HCT116 (cell line): ENCODE measurements at places on chromosomes 3 and 15.
A peak's percentile ranks its signal among the peaks of the same experiment; 100 is the strongest.

DNA sequence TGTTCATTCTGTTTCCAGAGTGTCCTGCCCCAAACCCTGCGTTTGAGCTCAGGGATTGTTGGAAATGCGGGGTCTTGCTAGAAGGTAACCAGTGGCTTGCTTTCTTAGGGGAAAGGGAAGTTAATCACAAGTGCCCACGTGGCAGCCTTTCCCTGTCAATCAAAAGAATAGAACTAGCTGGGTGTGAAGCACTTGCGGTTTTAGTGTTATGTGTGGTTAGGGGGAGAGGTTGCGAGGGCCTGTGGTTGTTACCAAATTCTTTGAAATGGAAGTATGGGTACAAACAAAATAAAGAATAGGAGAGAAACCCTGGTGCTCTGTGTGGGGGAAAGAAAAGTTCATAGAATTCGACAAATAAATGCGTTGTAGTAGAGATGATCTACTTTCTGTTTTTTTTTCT lies 67.6 kb downstream of the FNDC3B start:
- H3K36me3 ChIP-seq, result no peaks in the 10 kb centered on the region
- H3K4me1 ChIP-seq, result no peaks in the 10 kb centered on the region
- H3K4me3 ChIP-seq, result no peak overlapping the region
- no peaks in the 10 kb centered on the region for H3K27me3 ChIP-seq

- H3K27ac ChIP-seq, result no peak overlapping the region
- no peaks in the 10 kb centered on the region for H3K4me1 ChIP-seq
- H3K27me3 ChIP-seq, result peaks cover 40% of the 10 kb centered on the region
These were observed 77.6 kb downstream of the COL6A5 start for GRCh38 chr3:130423064-130423463.

DNA sequence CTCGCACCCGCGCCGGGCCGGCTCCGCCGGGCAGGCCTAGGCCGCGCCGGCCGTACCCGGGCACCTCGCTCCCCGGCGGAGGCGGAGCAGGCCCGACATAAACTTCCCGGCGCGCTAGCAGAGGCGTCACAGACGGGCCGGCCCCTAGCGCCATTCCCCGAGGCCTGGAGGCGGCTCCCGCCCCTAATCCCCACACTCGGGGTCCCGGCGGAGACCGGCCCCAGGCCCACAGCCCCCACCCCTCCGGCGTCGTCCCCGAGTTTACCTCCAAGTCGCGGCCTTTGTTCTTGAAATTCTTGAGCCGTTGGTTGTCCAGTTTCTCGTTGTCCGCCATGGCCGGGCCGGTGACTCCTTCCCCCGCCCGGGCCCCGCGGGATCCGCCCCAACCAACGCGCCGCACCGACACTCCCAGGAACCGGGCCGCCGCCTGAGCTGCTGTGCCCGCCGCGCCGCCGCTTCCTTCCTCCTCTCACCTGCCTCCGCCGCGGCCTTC lies 376 bp downstream of the KPNA4 start:
- no peaks in the 10 kb centered on the region for H3K27me3 ChIP-seq
- peak; percentile 22 for DNase-seq
- H3K36me3 ChIP-seq, result no peaks in the 10 kb centered on the region
- H3K27ac ChIP-seq, result peak overlapping the region; percentile 64
- H3K4me3 ChIP-seq, result peak overlapping the region; percentile 71

GRCh38 chr3:172592898-172593669 lies 69.9 kb upstream of the TNFSF10 start:
- no peak overlapping the region for H3K27ac ChIP-seq
- no peaks in the 10 kb centered on the region for H3K4me1 ChIP-seq
- no peaks in the 10 kb centered on the region for H3K27me3 ChIP-seq
- no peak overlapping the region for H3K4me3 ChIP-seq
- no peaks in the 10 kb centered on the region for H3K36me3 ChIP-seq

GRCh38 chr3:87197531-87197930 lies 29.6 kb upstream of the CHMP2B start:
- H3K4me1 ChIP-seq, result no peaks in the 10 kb centered on the region
- no peak overlapping the region for H3K27ac ChIP-seq
- H3K27me3 ChIP-seq, result no peaks in the 10 kb centered on the region
- no peaks in the 10 kb centered on the region for H3K36me3 ChIP-seq

- DNase-seq, result no peak
- H3K36me3 ChIP-seq, result no peaks in the 10 kb centered on the region
- no peak overlapping the region for H3K4me3 ChIP-seq
- H3K27ac ChIP-seq, result no peak overlapping the region
- H3K4me1 ChIP-seq, result no peaks in the 10 kb centered on the region
- H3K27me3 ChIP-seq, result peaks cover 23% of the 10 kb centered on the region; the same call in 1 of the 2 replicates
These were observed 168.8 kb downstream of the CHDH start for GRCh38 chr3:53677413-53677812.

DNA sequence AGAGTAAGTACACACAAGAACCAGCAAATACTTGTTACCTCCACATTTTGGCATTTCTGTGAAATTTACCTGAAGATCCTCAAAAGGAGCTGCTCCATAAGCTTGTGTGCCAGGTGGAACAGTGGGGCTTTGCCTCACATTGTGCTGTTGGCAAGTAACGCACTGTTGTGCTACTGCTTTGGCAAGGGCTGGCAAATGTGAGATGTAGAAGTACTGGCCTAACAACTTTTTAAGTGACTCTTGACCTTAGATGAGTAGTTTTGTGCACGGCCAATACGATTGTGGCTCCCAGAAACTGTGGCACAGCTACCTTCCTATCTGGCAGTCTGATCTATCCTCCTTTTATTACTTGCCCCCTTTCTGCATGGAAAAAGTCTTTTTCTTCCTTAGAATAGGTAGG lies 337.0 kb downstream of the KCNH8 start:
- no peak for DNase-seq
- H3K27ac ChIP-seq, result no peak overlapping the region
- no peaks in the 10 kb centered on the region for H3K27me3 ChIP-seq
- H3K4me3 ChIP-seq, result no peak overlapping the region
- no peaks in the 10 kb centered on the region for H3K36me3 ChIP-seq

DNA sequence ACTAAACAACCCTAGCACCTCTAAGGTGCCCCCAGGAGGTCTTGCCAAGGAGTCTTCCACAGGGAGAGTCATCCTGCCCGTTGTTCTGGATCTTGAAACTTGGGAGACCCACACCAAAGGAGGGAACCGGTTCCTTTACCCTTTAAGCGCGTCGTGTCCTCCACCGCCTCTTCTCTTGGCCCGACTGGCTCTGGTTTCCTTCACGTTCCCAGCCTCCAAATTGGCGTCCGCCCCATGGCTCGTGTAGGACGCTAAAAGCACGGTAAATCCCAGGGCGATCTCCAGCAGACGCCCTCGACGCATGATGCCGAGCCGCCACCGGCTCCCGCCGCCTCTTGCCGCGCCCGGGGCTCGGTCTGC lies 1.1 kb downstream of the FBN1 start:
- DNase-seq, result no peak
- no peaks in the 10 kb centered on the region; the same call in 1 of the 2 replicates for H3K4me1 ChIP-seq
- H3K27me3 ChIP-seq, result no peaks in the 10 kb centered on the region
- no peak overlapping the region for H3K4me3 ChIP-seq
- no peaks in the 10 kb centered on the region for H3K36me3 ChIP-seq
- H3K27ac ChIP-seq, result no peak overlapping the region

GRCh38 chr3:166013073-166013679 lies 176.0 kb upstream of the BCHE start:
- no peak overlapping the region for H3K4me3 ChIP-seq
- H3K27ac ChIP-seq, result no peak overlapping the region
- no peaks in the 10 kb centered on the region for H3K4me1 ChIP-seq
- H3K27me3 ChIP-seq, result no peaks in the 10 kb centered on the region
- H3K36me3 ChIP-seq, result no peaks in the 10 kb centered on the region

GRCh38 chr15:96381463-96381862 lies 51.0 kb downstream of the NR2F2 start:
- no peak for DNase-seq
- H3K27me3 ChIP-seq, result no peaks in the 10 kb centered on the region
- no peak overlapping the region for H3K4me3 ChIP-seq
- H3K4me1 ChIP-seq, result no peaks in the 10 kb centered on the region
- no peaks in the 10 kb centered on the region for H3K36me3 ChIP-seq
- H3K27ac ChIP-seq, result no peak overlapping the region

GRCh38 chr3:64038253-64038767 lies 15.0 kb upstream of the PSMD6 start:
- H3K27ac ChIP-seq, result no peak overlapping the region
- H3K4me3 ChIP-seq, result no peak overlapping the region
- H3K36me3 ChIP-seq, result no peaks in the 10 kb centered on the region
- no peak for DNase-seq
- H3K27me3 ChIP-seq, result peaks cover 41% of the 10 kb centered on the region
- H3K4me1 ChIP-seq, result no peaks in the 10 kb centered on the region

DNA sequence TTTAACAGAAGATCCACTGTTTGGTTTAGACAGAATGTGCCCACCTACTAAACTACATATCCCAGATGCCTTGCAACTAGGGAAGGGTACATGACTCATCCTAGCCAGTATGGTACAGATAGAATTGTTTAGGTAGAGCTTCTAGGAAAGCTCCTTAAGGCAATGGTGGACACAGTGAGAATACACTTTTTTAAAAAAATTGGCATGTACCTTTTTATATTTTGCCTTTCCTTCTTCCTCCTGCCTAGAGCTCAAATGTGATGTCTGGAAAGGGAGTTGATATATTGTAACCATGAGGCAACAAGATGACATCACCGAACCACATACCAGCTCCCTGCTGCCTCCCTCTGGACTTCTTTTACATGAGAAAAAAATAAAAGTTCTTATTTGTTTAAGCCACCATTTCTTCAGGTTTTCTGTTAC lies 14.4 kb upstream of the C3orf80 start:
- no peaks in the 10 kb centered on the region for H3K27me3 ChIP-seq
- no peaks in the 10 kb centered on the region for H3K4me1 ChIP-seq
- peak; percentile 62 for DNase-seq
- no peak overlapping the region for H3K4me3 ChIP-seq
- H3K36me3 ChIP-seq, result no peaks in the 10 kb centered on the region

GRCh38 chr3:195039180-195039843 lies 231.6 kb downstream of the XXYLT1 start:
- peaks cover 30% of the 10 kb centered on the region for H3K4me1 ChIP-seq
- H3K36me3 ChIP-seq, result no peaks in the 10 kb centered on the region
- no peaks in the 10 kb centered on the region; the same call in 1 of the 2 replicates for H3K27me3 ChIP-seq
- no peak overlapping the region for H3K4me3 ChIP-seq
- H3K27ac ChIP-seq, result no peak overlapping the region

- no peaks in the 10 kb centered on the region for H3K36me3 ChIP-seq
- no peak for DNase-seq
- H3K27me3 ChIP-seq, result peaks cover 56% of the 10 kb centered on the region
- no peaks in the 10 kb centered on the region for H3K4me1 ChIP-seq
These were observed 110.9 kb upstream of the LYSMD4 start for GRCh38 chr15:99844150-99844549.

DNA sequence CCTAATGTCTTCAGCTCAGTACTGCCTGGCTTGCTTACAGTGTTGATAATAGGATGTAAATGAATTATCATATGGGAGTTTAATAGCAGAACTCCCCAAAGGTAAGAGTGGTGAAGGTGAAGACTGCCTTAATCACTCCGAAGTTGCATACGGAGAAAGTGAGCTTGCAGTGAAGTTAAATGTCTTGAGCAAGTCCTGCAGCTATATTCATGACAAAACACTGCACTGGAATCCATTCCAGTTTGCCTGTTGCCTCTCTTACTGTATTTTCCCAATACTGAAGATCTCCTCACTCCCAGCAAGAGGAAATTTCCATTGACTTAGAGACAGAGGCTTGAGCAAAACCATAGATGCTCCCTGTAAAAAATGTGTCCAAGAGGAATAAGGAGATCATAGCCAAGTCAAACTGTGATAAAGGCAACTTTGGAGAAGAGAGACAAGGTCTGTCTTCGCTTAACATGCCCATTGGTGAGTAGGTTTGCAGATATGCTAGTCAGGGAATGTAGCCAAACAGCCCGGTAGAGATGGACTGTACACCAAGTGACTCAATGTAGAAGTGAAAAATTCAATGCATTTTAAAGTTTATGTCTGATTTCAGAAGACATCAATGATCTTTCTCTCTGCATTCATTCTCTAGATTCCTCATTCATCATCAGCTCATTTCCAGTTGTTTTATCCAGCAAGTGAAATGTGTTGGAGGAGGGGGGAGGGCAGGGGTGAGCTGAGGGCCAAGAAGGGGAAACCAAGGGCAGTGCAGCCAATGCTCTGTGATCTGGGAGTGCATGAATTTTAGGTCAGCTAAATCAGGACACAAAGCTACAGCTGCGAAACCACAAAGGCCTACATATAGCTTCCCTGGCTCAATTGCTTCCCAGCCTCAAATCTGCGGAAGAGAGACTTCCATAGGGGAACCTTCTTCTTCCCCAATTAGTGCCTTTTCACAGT lies 667.1 kb upstream of the NR2F2 start:
- no peaks in the 10 kb centered on the region for H3K4me1 ChIP-seq
- no peak overlapping the region for H3K4me3 ChIP-seq
- no peak for DNase-seq
- H3K27me3 ChIP-seq, result no peaks in the 10 kb centered on the region

GRCh38 chr3:188052169-188053035 lies 101.6 kb upstream of the LPP start:
- H3K36me3 ChIP-seq, result no peaks in the 10 kb centered on the region
- H3K4me1 ChIP-seq, result no peaks in the 10 kb centered on the region
- no peak overlapping the region for H3K4me3 ChIP-seq
- H3K27ac ChIP-seq, result no peak overlapping the region
- no peaks in the 10 kb centered on the region for H3K27me3 ChIP-seq

GRCh38 chr3:138079901-138080300 lies 35.5 kb downstream of the DZIP1L start:
- H3K4me3 ChIP-seq, result no peak overlapping the region
- H3K27me3 ChIP-seq, result no peaks in the 10 kb centered on the region
- H3K27ac ChIP-seq, result no peak overlapping the region

DNA sequence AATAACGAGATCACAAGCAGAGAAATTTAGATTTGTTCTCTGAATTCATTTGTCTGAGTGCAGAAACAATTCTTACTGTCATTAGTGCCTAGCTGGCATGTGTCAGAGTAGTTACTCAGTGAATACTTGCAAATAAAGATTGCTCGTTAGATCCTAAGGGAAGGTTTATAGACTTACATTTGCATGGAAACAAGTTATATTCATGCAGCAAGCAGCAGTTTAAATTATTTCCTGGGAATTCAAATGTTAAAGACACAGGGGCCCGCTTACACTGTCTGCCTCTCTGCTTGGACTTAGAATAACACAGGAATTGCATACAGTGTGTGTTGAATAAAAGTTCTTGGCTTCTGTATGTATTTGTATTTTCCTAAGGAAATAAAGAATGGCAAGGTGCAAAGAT lies 680.6 kb upstream of the NECTIN3 start:
- no peaks in the 10 kb centered on the region for H3K27me3 ChIP-seq
- no peaks in the 10 kb centered on the region for H3K4me1 ChIP-seq
- H3K27ac ChIP-seq, result no peak overlapping the region
- H3K4me3 ChIP-seq, result no peak overlapping the region

- H3K4me1 ChIP-seq, result no peaks in the 10 kb centered on the region
- H3K27me3 ChIP-seq, result no peaks in the 10 kb centered on the region
- no peak overlapping the region for H3K4me3 ChIP-seq
These were observed 8.7 kb downstream of the CYP1A1 start for GRCh38 chr15:74716651-74717050.

- H3K4me3 ChIP-seq, result no peak overlapping the region
- H3K36me3 ChIP-seq, result no peaks in the 10 kb centered on the region
- H3K4me1 ChIP-seq, result no peaks in the 10 kb centered on the region
- no peak for DNase-seq
- H3K27ac ChIP-seq, result no peak overlapping the region
These were observed 290.1 kb downstream of the MFSD1 start for GRCh38 chr3:159091936-159092335.

DNA sequence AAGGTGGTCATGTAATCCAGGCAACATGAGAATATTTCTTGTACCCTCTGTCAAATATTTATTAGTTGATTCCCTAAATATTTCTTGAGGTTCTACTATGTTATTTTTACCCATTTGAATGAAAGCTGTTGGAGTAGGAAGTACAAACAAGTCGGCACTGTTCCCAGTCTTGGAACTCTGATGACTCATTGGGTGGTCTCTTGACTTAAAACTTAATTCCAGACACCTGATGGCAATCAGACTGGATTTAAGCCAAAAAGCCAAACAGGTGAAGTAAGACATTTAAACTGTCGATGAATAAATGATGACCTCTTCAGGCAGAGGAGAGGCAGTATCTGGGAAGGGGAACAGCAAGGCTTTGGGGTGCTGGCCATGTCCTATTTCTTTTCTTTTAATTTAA lies 22.8 kb downstream of the C2CD4A start:
- no peak overlapping the region for H3K27ac ChIP-seq
- DNase-seq, result no peak
